ENCODE measurements at places on chromosomes 5 and 9. TPM values are rescaled to one million over a fixed set of nuclear protein-coding genes. Genes with fewer than 3 reads are reported as not detected.

- no peak for DNase-seq
- H3K27me3 ChIP-seq, result peaks cover 7% of the 10 kb centered on the region
- no peaks in the 10 kb centered on the region for H3K36me3 ChIP-seq
- no peaks in the 10 kb centered on the region for H3K4me1 ChIP-seq
- no peak overlapping the region for H3K4me3 ChIP-seq
Observed at GRCh38 chr5:1141834-1142233, 30.0 kb upstream of the SLC12A7 start.

DNA sequence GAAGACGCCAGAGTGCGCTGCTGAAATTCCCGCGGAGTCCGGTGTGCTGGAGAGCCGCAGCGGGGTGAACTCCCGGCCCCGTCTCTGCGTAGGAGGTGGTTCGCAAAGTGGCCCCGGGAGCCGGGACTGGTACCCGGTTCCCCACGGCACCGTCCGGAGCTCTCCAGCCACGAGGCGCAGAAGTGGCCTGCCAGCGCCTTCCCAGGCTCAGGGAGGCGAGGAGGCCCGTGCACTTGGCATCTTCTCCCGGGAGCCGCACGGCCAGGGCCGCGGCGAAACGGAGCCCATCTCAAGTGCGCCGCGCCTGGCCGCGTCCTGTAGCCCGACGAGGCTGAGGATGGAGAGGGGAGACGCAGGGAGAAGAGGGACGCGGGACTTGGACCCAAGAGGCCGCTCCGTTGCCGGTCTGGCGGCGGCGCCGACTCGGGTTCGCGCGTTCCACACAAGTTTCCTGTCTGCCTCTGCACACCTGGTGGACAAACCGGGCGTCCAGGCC is 1.1 kb upstream of the IRX1 start:
- DNase-seq, result no peak
- H3K36me3 ChIP-seq, result peaks cover 9% of the 10 kb centered on the region
- H3K4me3 ChIP-seq, result no peak overlapping the region
- H3K27me3 ChIP-seq, result peaks cover 76% of the 10 kb centered on the region
- H3K4me1 ChIP-seq, result peaks cover 12% of the 10 kb centered on the region
- H3K27ac ChIP-seq, result no peak overlapping the region

- H3K36me3 ChIP-seq, result peaks cover 18% of the 10 kb centered on the region
- H3K27me3 ChIP-seq, result peaks cover 75% of the 10 kb centered on the region
- H3K4me3 ChIP-seq, result no peak overlapping the region
- no peak for DNase-seq
- H3K4me1 ChIP-seq, result peaks cover 14% of the 10 kb centered on the region
Observed at GRCh38 chr9:7284517-7284916, 515.1 kb downstream of the DMAC1 start.

DNA sequence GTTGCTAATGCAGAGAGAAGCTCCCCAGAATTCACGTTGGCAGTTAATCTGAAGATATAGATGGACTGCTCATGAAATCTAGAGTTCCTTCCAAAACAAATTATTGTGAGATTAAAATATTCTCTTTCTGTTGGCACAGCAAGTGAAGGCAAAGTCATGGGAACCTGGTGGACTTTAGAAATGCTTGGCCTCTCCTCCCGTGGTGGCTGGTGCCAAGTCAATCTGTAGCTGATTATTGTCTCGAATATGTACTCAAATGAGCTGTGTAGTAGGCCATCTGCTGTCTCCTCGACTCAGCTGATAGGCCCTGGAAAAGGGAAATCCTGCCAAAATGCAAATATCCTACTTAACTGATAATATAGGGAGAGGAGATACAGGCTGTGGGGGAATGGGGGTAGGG is 69.3 kb downstream of the DAPK1 start:
- no peaks in the 10 kb centered on the region for H3K4me1 ChIP-seq
- H3K27me3 ChIP-seq, result no peaks in the 10 kb centered on the region
- peaks cover 7% of the 10 kb centered on the region for H3K36me3 ChIP-seq
- no peak overlapping the region for H3K27ac ChIP-seq
- no peak for DNase-seq
- no peak overlapping the region for H3K4me3 ChIP-seq

- peaks cover 22% of the 10 kb centered on the region for H3K4me1 ChIP-seq
- no peak for DNase-seq
- H3K27ac ChIP-seq, result no peak overlapping the region
- no peaks in the 10 kb centered on the region for H3K27me3 ChIP-seq
- no peaks in the 10 kb centered on the region for H3K36me3 ChIP-seq
- H3K4me3 ChIP-seq, result no peak overlapping the region
Observed at GRCh38 chr9:133691191-133691590, 47.0 kb downstream of the SARDH start.

- no peaks in the 10 kb centered on the region for H3K36me3 ChIP-seq
- H3K27ac ChIP-seq, result no peak overlapping the region
- H3K4me3 ChIP-seq, result no peak overlapping the region
- no peak for DNase-seq
- H3K27me3 ChIP-seq, result peaks cover 10% of the 10 kb centered on the region
Observed at GRCh38 chr5:10278658-10279279, 28.7 kb downstream of the CCT5 start.

DNA sequence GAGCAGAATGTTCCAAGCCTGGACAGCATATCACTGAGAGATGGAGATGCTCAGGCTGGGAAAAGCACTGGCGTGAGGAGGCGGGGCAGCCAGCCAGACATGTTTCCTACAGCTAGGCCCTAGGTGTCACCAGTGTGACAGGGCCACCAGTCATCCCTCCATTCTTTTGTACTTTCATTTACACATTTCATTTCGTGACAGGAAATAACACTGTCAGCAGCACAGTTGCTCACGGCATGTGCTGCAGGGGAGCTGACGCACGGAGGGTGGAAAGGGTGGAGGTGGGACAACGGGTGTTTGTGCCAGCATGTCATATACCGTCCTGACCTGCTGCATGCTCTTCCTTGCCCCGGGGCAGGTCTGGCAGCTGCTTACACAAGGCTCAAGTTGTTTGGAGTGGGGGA is 14.8 kb upstream of the CEMIP2 start:
- H3K27me3 ChIP-seq, result no peaks in the 10 kb centered on the region
- DNase-seq, result peak; percentile 89
- H3K4me1 ChIP-seq, result peaks cover 57% of the 10 kb centered on the region

DNA sequence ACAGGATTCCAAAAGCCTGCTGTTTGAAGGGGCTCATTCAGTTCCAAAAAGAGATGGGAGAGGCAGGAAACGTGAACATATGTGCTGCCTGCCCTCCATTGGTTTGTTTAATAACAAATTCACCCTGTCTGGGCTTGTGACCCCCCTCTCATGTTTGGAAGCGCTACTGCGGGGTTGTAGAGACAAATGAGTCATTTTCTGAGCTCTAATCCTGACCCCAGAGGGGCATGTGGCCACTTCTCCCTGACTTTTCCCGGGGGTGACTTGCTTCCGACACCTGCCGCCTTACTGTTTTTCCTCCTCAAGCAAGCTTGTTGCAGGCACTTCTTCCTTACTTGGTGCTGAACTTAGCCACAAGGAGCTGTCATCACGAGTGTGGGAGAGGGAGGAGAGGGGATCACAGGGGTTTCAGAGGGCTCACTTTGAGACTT is 75.9 kb downstream of the LMNB1 start:
- peak overlapping the region; percentile 78 for H3K4me3 ChIP-seq
- peak overlapping the region; percentile 76 for H3K27ac ChIP-seq
- peaks cover 9% of the 10 kb centered on the region for H3K36me3 ChIP-seq
- H3K27me3 ChIP-seq, result no peaks in the 10 kb centered on the region

DNA sequence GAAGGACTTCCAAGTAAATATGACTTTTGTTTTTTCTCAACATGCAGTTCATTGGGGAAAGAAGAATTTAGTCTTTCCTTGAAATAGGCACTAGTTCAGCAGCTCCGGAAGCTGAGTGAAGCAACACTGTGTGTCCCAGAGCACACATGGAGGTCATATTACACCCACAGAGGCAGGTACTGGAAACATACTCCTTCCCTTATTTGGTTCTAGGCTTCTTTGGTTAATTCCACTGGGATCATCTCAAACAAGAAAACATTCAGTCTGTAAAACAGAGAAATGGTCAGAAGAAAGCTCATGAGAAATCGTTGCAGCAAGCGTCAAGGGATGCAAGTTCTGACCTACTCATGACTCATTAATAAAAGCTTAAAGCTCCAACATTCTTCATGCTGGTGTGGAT is 175.1 kb upstream of the PCSK5 start:
- DNase-seq, result no peak
- H3K4me3 ChIP-seq, result no peak overlapping the region
- no peak overlapping the region for H3K27ac ChIP-seq
- H3K4me1 ChIP-seq, result no peaks in the 10 kb centered on the region
- peaks cover 7% of the 10 kb centered on the region for H3K27me3 ChIP-seq

GRCh38 chr5:44691802-44692201 is 116.9 kb upstream of the MRPS30 start:
- no peaks in the 10 kb centered on the region for H3K4me1 ChIP-seq
- H3K4me3 ChIP-seq, result no peak overlapping the region
- H3K36me3 ChIP-seq, result no peaks in the 10 kb centered on the region
- no peak for DNase-seq
- no peaks in the 10 kb centered on the region for H3K27me3 ChIP-seq

DNA sequence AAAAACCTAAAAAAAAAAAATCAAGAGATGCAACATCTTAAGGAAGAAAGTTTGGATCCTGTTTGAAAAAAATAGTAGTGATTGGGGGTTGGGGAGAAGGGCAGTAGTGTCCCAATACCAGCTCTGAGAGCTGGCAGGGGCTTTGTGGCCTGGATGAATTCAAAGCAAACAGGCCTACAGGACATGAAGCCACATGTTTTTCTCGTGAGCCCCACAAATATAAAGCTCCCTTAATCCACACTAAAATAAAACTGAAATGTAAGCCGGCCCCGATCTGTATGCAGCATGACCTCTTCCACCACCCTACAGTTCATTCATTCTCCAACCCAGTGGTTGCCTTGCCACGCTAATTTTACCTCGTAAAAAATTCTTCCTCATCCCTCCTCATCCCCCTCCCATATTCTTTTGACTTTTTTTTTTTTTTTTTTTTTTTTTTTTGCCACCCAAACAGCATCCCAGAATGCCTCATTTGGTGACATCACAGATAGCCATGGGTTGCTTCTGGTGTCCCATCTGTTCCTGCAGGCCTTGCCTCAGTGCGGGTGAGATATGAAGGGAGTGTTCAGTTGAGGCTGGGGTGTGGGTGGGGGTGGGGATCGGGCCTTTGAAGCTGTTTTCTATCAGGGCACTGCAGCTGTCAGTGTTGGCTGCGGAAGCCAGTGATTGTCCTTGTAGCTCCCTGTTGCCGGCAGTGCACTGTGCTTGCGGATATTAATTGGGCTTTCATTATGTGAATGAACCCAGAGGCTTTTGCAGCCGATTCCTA is 81.6 kb upstream of the NFIB start:
- no peaks in the 10 kb centered on the region for H3K4me1 ChIP-seq
- H3K36me3 ChIP-seq, result no peaks in the 10 kb centered on the region
- no peak overlapping the region for H3K4me3 ChIP-seq
- H3K27ac ChIP-seq, result no peak overlapping the region
- no peaks in the 10 kb centered on the region for H3K27me3 ChIP-seq
- DNase-seq, result no peak

GRCh38 chr9:87498046-87498810 is 561 bp downstream of the DAPK1 start:
- no peaks in the 10 kb centered on the region for H3K36me3 ChIP-seq
- peak; percentile 29 for DNase-seq
- H3K27ac ChIP-seq, result no peak overlapping the region

- H3K4me1 ChIP-seq, result no peaks in the 10 kb centered on the region
- no peak overlapping the region for H3K27ac ChIP-seq
- no peak overlapping the region for H3K4me3 ChIP-seq
- no peaks in the 10 kb centered on the region for H3K36me3 ChIP-seq
Observed at GRCh38 chr5:41539454-41539853, 29.1 kb upstream of the PLCXD3 start.

GRCh38 chr9:34079181-34079580 is 30.5 kb upstream of the UBAP2 start:
- H3K4me1 ChIP-seq, result no peaks in the 10 kb centered on the region
- no peak for DNase-seq
- H3K27me3 ChIP-seq, result no peaks in the 10 kb centered on the region
- H3K36me3 ChIP-seq, result no peaks in the 10 kb centered on the region
- H3K27ac ChIP-seq, result no peak overlapping the region

- no peaks in the 10 kb centered on the region for H3K4me1 ChIP-seq
- no peaks in the 10 kb centered on the region for H3K27me3 ChIP-seq
- no peak overlapping the region for H3K27ac ChIP-seq
- DNase-seq, result no peak
- no peaks in the 10 kb centered on the region for H3K36me3 ChIP-seq
Observed at GRCh38 chr5:15634591-15635288, 134.8 kb downstream of the FBXL7 start.

GRCh38 chr5:142281966-142282365 is 42.9 kb downstream of the SPRY4 start:
- DNase-seq, result no peak
- H3K27me3 ChIP-seq, result peaks cover 6% of the 10 kb centered on the region
- no peak overlapping the region for H3K4me3 ChIP-seq
- no peaks in the 10 kb centered on the region for H3K36me3 ChIP-seq

GRCh38 chr9:86248746-86249145 is 10.7 kb downstream of the C9orf153 start:
- no peaks in the 10 kb centered on the region for H3K4me1 ChIP-seq
- peaks cover 3% of the 10 kb centered on the region for H3K36me3 ChIP-seq
- H3K4me3 ChIP-seq, result no peak overlapping the region
- H3K27ac ChIP-seq, result no peak overlapping the region

DNA sequence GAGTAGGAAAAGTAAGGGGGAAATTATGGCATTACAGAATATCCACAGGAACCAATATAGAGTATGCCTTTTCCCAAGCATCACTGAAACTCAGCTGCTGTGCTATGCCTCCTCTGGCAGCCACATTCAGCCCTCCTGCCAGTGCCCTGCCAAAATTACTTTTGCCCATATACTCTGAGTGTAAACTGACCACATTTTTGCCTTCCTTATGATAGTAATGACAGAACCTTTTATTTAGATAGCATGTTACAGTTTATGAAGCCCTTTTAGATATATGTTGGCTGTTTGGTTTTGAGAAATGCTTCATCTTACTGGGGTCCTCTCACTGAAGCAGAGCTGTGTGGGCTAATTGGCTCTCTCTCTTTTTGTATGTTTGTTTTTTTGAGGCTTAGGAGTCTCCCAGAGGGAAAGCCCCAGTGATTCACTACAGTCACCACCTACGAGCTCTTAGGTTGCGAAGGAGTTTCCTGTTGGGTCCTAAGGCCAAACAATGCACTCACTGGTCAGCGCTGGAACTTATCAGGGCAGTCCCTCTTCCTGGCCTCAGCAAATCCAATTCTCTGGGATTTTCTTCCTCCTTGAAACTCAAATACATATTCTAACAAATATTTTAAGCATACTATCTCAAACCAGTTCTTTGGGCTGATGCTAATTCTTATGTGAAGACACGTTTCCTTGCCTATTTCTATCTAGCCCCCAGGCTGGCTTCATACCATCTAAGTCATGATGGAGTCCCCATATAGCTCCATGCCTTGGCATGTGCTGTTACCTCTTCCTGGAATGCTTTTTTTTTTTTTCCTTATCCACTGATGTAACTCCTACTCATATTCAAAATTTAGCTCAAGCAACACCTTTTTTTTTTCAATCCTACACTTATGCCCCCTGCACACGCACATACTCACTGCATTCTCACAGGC is 3.7 kb downstream of the PHF24 start:
- peaks cover 56% of the 10 kb centered on the region for H3K27me3 ChIP-seq
- peak; percentile 54 for DNase-seq
- peaks cover 32% of the 10 kb centered on the region for H3K4me1 ChIP-seq
- peak overlapping the region; percentile 45 for H3K4me3 ChIP-seq
- no peaks in the 10 kb centered on the region for H3K36me3 ChIP-seq

Gene TAF11L5
- not detected for total RNA-seq

Gene ZNG1E
- 42.4 TPM for total RNA-seq

Gene NUTM2F
- not detected for total RNA-seq

Gene NEUROG1
- not detected for total RNA-seq

Gene JAKMIP2
- 6.3 TPM for total RNA-seq

Gene SMARCA2
- 120 TPM for total RNA-seq

Gene ADAMTS19
- total RNA-seq, result not detected
